ENCODE measurements at places on chromosomes 2 and 18.

DNA sequence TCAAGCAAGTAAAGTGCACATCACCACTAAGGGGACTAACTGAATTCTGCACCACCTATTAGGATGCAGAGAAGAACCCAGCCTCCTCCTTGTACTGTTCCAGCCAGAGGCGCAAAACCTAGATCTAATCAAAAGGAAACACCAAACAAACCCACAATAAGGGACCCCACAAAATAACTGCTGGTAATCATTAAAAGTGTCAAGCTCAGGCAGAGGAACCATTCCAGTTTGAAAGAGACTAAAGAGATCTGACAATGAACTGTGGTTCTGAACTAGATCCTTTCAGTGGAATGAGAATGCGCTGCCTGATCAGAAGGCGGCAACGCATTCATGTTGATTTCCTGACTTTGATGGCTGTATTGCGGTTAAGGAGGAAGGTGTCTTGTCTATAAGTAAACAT is 16.8 kb downstream of the HDLBP start:
- no peak for DNase-seq

- no peak for DNase-seq
Observed at GRCh38 chr2:134288814-134289213, 34.9 kb downstream of the MGAT5 start.

DNA sequence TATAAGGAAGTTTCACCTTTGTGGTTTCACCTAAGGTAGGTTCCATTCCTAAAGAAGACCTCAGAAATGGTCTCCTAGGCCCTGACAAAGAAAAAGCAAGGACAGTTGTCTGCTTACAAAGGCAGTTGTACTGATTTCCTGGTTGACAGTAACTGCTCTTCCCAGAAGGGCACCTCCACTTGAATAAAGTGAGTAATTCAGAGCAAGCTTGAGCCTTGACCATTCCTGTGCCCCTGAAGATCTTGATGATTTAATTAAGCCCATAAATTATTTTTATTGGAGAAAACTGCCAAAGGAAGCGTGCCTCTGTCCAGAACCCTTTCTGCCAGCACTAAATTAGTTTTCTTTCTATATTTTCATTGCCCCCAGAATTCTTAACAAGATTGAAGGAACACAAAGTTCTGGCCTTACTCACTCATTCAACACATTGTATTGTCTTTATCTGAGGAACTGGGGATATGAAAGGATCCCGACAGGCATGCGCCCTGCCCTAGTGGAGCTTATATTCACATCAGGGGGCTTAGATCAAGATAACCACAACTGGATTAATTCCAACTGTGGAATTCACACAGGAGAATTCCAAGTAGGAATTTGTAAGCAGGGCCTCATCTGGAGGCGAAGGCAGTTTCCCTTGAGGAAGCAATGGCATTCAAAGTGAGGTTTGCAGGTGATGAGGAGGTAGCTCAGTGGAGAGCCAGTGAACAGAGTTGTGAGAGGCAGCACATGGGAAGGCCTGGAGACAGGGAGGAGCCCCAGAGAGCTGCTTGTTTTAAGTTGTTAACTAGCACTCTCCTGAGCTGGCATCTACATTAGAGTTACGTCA is 21.2 kb downstream of the PTRHD1 start:
- DNase-seq = no peak

DNA sequence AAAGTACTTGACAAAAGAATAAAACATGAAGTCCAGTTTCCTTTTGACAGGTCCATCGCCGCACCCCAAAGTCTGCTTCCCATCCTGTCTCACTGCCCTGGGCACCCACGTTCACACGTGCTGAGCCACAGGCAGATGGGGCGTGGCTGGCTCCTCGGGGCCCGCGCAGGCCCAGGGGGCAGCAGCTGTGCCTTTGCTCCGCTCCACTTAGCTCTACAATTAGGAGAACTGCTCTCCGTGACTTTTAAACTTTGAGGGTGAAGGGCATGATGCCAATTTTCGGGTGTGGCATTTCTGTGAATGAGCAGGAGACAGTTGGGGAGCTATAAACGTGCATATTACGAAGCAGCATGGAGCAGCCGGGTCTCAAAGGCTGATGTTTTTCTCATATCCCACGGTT is 152.4 kb downstream of the TDRD15 start:
- DNase-seq = no peak

DNA sequence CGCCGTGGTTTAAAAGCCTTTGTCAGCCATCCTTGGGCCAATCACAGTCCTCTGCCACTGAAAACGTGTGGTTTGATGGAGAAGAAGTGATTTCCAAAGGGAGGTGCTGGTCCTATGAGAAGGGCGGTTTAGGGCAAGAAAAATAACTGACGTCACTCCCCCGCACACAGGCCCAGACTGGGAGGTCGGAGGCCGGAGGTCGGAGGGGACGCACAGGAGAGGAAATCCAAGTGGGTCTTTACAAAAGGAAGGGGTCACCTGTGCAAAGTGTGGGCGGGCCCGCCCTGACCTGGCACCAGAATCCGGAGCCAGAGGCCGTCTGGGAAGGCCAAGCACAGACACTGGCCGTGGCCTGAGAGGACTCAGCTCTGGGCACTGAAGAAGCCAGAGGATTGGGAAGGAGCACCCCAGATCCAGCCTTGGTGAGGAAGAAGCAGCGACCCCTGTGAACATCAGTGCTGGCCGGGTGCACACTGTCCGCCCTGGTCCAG is 18.0 kb upstream of the KCNG2 start:
- DNase-seq = no peak

DNA sequence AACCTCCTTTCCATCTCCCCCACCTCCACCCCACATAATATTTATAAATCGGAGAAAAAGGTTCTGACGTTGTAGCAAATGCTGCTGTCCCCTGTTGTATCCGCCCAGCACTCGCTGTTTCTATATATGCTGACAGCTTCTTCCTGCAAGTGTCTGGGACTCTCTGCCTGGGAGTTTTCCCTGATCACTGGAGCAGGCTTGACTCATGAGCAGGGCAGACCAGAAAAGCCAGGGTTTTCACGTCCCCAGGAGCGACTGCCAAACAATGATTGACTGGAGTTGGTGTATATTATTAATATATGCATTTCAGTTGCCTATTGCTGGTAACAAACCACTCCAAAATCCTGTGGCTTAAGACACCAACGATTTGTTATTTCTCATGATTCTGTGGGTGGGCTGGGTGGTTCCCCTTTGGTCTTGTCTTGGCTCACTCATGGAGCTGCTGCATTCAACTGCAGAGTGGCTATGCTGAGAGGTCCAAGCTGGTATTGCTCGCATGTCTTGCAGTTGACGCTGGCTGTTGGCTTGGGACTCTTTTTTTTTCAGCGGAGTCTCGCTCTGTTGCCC is 21.2 kb upstream of the ASXL2 start:
- DNase-seq = no peak

DNA sequence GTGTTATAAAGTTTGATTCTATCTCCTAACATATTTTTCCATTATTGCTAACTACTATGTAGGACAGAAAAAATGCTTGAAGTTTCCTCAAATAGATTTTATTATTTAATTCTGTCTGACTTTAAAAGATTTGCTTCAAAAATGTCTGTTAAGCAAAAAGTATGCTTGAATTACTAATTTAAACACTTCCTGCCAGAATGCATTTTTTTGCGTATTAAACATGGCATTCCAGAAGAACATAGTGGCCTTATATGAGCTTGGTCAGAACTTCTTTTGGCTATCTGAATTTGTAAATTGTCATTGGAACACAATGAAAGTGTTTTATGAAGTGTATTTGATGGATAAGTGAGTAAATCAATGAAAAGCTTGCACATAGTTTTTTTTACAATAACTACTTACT is 37.8 kb downstream of the MBD5 start:
- DNase-seq = no peak

DNA sequence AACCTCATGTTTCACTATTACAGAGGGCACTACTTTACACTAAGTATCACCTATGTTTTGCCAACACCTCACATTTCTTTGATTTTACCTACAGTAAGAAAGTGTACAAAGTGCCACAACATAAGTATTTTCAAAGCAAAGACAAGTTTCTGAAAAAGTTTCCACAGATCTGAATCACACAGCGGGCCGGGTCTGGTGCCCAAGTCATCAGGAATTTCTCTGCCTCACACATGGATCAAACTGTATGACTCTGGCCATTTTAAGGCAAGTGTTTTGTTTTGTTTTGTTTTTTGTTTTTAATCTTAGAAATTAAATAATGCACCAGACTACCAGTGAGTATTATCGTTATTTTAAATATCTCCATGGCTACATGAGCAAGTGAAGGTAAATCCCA is 73.4 kb downstream of the ZNF516 start:
- DNase-seq = no peak

DNA sequence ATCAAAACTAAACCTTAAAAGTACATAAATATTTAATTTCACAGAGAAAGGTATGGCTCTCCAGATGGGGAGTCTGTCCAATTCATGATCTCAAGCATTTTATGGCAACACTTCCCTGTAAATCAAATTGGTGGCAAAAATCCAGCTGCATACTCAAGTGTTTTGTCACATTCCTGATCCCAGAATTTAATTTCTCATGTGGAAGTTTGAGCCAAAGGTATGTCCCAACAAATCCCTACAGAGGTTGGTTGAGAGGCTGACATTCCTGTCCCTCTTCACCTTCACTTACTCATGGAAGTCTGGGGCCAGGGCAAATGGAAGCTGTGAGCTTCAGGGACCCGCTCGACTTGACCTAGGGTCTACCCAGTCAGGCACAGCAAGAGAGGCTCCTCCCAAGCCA is 17.7 kb downstream of the KLF7 start:
- peak; percentile 71 for DNase-seq

GRCh38 chr2:3309496-3310355 is 67.9 kb downstream of the EIPR1 start:
- no peak for DNase-seq

GRCh38 chr2:235511187-235511661 is 17.4 kb downstream of the AGAP1 start:
- DNase-seq = peak; percentile 49

GRCh38 chr2:232458661-232459418 is 2.9 kb downstream of the ALPI start:
- DNase-seq = no peak

- DNase-seq = no peak
Observed at GRCh38 chr18:21131698-21132227, 20.1 kb upstream of the ROCK1 start.

GRCh38 chr18:11752116-11752911 is 63.2 kb downstream of the GNAL start:
- DNase-seq = no peak

DNA sequence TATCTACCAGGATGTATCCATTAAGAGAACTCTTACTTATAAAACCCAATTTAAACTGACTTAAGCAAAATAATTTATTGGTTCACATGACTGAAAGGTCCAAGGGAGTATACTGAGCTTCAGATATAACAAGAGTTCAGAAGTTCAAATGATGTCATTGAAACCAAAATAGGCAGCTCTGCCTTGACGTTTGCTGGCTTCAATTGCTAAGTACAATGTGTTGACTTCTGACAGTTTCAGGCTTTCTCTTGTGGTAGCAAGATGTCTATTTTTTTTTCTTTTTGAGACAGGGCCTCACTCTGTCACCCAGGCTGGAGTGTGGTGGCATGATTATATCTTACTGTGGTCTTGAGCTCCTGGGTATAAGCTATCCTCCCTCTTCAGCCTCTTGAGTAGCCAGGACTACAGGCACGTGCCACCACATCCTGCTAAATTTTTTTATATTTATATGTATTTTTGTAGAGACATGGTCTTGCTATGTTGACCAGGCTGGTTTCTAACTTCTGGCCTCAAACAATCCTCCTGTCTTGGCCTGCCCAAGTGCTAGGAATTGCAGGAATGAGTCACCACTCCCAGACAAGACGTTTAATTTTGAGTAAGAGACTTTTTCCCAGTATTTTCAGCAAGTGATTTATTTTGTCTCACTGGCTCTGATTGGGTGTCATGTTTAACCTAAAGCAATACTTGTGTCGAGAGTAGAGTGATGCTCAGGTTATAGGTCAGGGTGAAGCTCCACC is 184.8 kb downstream of the NR4A2 start:
- no peak for DNase-seq

- no peak for DNase-seq
Observed at GRCh38 chr2:96393989-96394761, 58.6 kb downstream of the NCAPH start.

All from GM04503 (cell line).